Left kidney (tissue), 8 donors: ENCODE measurements at places on chromosomes 1 and 21. TPM values are rescaled to one million over a fixed set of nuclear protein-coding genes. Genes with fewer than 3 reads are reported as not detected.

DNA sequence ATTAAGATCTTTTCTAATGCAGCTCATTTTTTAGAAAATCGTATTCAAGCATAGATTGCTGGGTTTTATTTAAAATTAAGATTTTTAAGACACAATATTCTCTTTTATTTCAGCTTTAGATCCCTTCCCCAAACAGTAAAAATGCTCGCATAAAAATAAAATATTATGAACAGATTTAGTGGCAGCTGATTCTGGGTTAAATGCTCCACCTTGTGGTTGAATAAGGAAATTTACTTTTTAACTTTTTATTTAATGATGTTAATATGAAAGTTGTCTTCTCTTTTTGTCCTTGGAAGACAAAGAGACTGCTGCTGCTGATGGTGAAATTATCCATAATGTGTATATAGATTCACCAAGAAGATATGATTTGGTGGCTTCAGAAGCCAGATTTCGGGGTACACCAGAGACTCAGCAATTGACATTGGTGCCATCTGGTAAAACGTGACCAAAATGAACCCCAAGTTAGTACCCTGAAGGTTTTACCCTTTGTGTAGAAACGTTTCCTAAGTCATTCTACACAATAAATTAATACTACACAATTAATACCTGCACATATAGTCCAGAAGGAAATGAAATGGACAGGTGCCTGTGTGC lies 128.0 kb downstream of the ADAMTS1 start:
- no peak for DNase-seq

DNA sequence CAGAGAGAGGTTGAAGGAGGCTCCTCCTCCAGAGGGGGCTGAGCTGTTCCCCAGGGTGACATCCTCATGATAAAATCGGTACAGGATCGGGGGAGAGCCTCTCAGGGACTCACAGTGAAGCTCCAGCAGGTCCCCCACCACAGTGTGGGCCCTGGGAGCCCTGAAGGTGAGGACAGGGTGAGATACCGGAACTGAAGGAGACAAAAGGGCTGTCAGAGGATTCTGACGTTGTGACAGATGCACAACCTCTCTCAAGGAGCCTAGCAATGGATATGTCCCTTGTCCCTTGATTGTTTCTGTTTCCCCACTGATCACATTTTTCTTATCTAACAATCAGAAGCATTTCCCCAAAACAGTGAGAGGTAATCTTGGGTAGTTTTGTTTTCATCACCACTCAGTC lies 5.2 kb downstream of the FCRL3 start:
- DNase-seq = no peak

GRCh38 chr1:85407746-85408377 lies 57.1 kb downstream of the DDAH1 start:
- no peak for DNase-seq

DNA sequence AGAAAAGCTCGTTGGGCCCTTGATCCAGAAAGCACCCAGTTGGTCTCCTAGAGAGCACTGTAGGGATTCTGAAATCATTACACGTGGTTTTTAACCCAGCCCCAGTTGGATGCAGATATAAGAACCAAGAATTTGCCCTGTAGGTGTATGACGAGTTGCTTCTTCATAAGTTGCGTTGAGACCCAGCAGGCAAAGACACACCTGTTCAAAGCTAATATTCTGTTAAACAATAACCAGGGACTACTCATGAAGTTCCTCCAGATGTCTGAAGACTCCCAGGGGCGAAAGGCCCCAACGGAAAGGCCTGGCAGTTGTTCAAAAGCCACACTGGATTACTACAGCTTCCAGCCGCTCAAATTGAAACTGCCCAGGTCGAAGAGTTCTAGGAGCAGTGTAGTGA lies 88.6 kb upstream of the HNRNPU start:
- DNase-seq = no peak

- no peak for DNase-seq
Measured at GRCh38 chr1:155226910-155227260, 18.4 kb downstream of the MTX1 start.

OPN3 gene
- 44.3 TPM for polyA plus RNA-seq

CHODL gene
- polyA plus RNA-seq = 51.1 TPM
